GM23338 (cell line): ENCODE measurements at places on chromosomes 7 and 10.

GRCh38 chr10:110410329-110411046, 87.2 kb upstream of the DUSP5 start:
- DNase-seq = no peak

DNA sequence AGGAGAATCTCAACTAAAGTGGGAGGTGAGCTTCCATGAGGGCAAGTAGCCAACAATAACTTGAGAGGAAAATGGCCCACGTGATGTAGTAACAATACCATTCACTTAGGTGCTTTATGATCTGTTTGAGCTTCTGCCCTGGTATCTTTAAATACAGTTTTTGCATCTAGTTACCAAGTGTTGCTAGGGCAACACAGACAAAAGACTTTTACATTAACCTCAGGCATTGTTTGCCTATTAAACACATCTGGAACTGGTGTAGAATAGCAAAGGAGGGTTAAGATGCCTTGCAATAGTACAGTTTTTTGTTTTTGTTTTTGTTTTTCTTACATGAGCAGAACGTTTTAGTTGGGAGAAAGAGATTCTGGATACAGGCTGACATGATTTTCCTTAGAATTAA, 97.7 kb upstream of the MTPN start:
- no peak for DNase-seq

DNA sequence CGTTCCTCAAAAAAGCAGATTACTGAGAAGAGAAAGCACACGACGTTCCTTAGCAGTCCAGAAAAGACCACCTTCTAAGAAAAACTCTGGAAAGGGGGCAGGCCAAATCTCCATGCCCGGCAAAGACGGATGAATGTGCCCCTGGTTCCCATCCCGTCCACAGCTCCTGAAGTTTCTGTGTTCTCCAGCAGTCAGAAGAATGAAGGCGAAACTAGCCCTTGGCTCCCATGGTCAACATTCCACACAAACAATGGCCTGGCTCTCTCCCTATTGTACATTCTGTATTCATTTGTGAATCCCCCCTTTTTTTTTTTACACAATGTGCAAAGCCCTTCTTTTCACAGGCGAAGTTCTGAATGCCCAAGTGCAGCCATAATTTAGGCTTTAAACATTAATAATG, 5.3 kb downstream of the CTBP2 start:
- DNase-seq = peak; percentile 78

DNA sequence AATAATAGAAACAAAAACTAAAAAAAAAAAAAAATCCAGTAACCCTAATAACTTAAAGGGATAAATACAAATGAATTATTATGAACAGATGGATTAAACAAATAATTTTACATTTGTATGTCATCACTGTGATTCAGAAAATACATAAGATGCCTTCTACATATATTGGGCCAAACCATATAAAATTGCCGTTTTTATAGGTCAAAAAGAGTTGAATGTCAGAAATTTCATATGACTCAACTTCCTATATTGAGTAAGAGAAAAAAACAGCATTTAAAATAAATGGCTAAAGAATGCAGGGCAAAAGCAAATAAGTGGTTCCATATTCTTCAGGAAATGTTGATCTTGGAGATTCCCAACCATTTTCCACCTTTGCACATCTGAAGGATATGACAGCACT, 9.4 kb downstream of the SLC35B4 start:
- DNase-seq = no peak

GRCh38 chr7:44625526-44626471, 19.4 kb downstream of the OGDH start:
- DNase-seq = no peak

GRCh38 chr7:110210941-110211608, 879.9 kb upstream of the LRRN3 start:
- DNase-seq = no peak

DNA sequence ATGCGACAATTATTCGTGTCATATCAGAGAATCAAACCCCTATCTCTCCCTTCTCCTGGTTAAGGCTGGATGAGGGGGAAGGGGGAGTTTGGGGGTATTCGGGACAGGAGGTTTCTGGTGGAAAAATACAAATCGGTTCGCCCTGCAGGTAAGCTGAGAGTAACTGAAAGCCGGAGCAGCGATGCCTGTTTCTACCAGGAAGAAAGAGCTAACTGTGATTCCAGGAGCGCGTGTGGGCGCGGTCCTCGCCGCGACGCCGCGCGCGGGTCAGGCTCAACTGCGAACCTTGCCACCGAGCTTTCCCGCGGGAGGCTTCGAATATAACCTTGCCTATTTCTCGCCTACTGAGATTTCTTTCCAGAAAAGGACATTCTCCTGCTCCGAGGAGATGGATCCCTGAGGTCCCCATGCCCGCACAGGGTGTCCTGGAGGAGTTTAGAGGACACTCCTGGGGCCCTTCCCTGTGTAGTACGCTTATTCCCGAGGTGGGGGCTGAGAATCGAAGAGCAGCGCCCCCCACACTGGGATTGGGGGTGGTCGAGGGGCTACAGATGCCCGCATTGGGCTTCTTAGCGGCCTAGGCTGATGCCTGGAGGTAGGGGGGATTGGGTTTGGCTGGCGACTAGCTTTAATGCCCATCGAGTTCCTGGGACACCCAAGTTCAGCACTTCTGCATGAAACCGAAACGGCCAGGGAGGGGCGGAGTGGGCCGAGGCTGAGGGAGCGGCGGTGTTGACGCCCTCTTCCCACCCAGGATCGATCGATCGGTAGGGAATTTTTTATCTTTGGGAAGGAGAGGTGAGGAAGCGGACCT, 13.0 kb upstream of the DLX6 start:
- DNase-seq = peak; percentile 60

- no peak for DNase-seq
Observed at GRCh38 chr7:19988860-19989259, 215.4 kb upstream of the TMEM196 start.

GRCh38 chr7:88969167-88969566, 173.6 kb upstream of the TEX47 start:
- no peak for DNase-seq

DNA sequence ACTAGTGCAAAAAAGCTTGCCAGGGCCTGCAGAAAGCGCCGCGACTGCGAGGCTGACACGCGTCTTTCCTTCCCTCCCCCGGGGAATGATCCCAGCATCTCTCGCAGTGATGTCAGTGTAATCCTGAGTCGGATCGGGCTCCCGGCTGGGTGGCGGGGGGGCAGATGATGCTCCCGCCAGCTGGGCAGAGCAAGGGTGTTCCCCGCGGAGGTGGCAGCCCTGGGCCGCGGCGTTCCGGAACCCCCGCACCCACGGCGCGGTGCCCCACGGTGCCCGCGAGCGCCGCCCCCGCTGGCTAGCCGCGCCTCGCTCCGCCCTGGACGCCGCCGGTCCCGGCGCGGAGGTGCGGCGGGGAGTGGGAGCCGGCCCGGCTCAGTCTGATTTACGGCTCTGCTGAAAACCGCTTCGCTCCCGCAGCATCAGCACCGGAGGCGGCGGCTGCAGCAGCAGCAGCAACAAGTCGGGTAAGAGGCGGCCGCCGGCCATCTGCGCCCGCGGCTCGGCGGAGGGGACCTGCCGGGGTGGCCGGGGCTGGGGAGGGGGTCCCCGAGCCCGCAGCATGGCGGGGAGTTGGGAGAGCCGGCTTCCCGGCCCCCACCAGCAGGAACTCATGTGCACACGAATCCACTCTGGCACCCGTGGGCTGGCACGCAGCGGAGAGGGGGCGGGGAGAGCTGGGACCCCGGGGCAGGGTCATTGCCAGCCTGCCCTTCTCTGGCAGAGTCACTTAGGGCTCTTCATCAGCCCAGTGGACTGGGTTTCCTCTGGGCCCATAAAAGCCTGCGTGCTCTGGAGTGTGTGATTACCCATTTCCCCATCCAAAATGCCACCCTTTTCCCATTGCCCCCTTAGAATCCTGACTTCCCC, at the start of gene ZNF365:
Gene ZNF365, plus strand, starts transcription at position 375 of the 867 bp plus-strand sequence. CDS start 1,825 bp downstream, outside the sequence.
- DNase-seq = peak; percentile 78

DNA sequence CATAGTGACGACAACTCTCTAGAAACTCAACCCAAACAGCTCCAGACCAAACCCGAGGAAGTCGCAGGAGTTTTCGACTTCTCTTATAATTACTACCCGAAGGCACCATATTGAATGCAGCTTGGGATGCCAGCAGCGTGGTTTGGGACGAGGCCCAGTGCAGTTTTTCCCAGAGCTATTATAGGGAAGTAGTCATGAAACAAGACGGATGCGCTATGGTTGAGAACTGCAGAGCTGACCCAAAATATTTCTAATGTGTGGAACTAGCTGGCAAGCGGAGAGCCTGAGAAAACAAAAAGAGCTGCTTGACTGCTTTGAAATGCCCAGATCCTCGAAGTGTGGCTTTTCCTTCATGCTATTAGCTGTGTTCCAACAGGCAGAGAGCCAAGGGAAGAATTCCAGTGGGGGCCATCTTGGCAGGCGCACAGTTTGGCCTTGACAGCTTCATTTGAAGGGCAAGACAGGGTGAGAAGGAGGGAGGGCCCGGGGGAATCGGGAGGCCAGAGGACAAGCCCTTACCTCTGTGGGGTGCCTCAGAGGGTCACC, 122.7 kb downstream of the CUL2 start:
- no peak for DNase-seq

DNA sequence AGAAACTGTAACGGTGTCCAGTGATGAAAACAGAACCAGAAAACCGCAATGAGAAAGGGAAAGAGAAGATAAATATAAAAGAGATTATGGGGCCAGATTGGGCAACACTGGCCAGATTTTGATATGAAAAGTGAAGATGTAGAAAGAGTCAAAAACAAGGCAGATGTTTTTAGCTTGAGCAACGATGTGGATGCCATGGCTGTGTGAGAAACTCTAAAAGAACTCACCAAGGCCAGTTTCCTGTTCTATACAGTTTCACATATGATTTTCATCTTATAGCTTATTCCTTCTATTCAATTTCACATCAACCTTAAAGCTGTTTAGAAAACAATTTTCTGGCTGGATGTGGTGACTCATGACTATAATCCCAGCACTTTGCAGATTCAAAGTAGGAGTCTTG, 36.3 kb downstream of the CSTF2T start:
- DNase-seq = no peak

- peak; percentile 73 for DNase-seq
Observed at GRCh38 chr10:12656518-12657142, 307.3 kb downstream of the CAMK1D start.

- DNase-seq = no peak
Observed at GRCh38 chr7:5282543-5283316, at the start of gene SLC29A4. Gene SLC29A4 (plus strand): TSS chr7:5282943. CDS start chr7:5287817, 4,874 bp downstream.

- no peak for DNase-seq
Observed at GRCh38 chr10:120499883-120500282, 42.9 kb downstream of the PLPP4 start.

GRCh38 chr10:49076741-49077521, 38.4 kb downstream of the VSTM4 start:
- DNase-seq = no peak

- DNase-seq = no peak
Observed at GRCh38 chr7:268991-269390, 21.0 kb upstream of the FOXL3 start.

- DNase-seq = no peak
Observed at GRCh38 chr7:2331707-2332106, 17.5 kb upstream of the SNX8 start.

DNA sequence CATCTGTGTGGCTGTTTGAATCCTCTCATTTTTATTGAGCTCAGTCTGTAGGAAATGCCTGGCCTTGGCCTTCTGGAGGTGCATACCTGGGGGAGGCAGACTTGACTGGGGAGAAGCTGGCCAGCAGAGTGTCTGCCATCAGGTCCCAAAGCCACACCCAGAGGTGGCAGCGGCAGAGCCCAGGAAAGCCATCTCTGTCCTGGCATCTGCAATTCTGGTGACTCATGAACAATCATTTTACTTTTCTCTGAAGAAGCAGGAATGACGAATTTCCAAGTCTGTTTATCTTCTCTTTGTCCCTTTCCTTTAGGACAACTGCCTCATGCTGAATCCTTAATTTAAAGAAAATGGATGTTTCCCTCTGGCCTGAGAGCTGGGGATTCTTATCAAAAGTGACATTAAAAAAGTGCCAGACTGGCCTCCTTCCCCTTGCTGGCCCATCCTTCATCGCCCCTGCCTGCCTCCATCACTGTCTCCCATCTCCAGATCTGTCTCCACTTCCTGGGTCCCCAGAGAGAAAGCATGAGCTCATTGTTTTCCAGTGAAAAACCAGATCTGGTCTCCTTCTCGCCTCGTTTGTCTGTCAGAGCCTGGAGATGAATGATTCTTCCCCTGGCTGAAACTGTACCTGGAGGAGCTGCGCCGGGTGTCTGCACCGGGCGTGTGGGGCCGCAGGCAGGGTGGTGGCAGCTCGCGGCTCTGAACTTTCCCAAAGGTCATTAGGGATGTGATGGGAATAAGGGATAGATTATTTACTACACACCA, 124.5 kb downstream of the TMEM178B start:
- no peak for DNase-seq

DNA sequence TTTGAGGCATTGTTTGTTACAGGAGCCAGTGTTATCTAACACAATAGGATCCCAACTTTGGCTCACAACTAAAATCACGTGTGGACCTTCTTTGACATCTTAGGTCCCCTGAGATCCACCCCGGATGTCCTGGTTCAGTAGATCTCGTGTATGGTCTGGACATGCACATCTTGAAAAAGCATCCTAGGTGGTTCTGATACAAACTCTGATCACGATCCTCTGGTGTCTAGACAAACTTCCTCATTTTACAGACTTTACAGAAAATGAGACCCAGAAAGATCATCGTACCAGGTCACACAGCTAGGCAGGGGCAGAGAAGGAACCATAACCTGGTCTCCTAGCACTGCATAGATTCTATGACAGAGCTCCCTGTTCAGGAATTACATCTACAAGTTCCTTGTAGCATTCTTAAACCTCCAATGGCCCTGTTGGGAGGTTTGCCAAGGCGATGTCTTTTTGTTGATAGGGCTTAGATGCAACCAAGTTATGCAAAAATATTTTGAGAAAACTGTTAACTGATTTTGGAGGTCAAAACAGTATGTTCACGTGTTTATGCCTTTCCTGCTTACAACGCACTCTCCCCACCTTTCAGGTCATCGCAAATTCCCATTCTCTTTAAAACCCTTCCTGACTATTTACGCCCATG, 30.8 kb upstream of the CHST15 start:
- no peak for DNase-seq

- DNase-seq = peak; percentile 22
Observed at GRCh38 chr7:48183370-48183743, 12.1 kb downstream of the ABCA13 start.

DNA sequence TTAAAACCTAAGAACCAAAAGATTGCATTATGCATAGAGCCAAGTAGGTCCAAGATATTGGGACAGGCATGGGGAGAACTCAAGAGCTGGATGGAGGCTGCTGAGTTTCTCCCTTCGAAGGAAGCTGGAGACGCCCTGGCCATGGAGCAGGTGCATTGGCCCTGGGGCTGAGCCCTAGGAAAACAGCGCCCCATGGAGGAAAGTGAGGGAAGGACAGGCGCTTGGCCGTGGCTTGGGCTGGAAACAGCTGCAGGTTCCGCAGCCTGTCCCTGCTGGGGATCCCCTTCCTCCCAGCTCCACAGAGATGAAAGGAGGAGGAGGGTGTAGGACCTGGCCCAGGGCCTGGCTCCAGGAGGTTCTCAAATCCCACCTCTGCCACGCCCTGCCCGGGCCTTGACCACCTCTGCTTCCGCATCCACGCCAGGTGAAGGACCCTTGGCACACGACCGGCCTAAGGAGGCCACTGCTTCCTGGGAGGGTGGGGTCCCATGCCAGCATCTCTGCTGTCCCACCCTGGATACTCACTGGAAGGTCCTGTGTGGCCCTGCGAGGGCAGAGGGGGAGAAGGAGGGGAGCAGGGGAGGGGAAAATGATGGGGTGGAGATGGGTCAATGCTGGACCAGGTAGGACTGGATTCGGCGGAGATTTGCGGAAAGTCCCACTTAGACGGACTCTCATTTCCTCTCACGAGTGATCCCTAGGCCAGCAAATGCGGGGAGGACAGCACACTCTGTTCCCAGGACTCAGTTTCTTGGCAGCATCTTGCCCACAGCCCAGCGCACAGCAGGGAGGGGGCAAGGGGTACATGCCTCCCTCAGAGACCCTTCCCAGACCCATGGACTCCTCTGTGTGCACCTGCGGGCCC, 258.6 kb upstream of the TCERG1L start:
- peak; percentile 62 for DNase-seq
